MG63 (cell line): ENCODE measurements at places on chromosomes 1 and 21.

GRCh38 chr1:166944186-166944967, 31.0 kb downstream of the ILDR2 start:
- DNase-seq: no peak

DNA sequence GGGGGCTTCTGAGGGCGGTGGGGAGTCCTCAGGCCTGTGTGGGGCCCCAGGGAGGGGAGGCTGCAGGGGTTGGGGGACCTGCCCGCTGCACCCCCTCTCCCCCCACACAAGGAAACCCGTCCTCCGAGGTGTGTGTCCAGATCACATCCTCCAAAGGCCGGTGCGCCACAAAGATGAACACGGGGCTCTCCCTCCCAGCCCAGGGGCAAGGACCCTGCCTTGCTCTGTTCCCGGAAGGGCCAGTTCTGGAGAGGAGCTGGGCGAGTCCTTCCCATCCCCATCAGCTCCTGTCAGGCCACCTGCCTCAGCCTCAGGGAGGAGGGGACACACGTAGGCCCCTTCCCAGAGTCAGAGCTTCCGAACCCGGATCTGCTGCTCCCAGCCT, 2.5 kb upstream of the TTLL10 start:
- DNase-seq: no peak

- DNase-seq: peak; percentile 84
Measured at GRCh38 chr1:226827458-226827857, 43.0 kb upstream of the PSEN2 start.

GRCh38 chr1:93095804-93096585, 16.9 kb downstream of the MTF2 start:
- no peak for DNase-seq

- no peak for DNase-seq
Measured at GRCh38 chr21:44758781-44759627, 42.6 kb downstream of the UBE2G2 start.

GRCh38 chr21:28858424-28858823, 134.3 kb downstream of the LTN1 start:
- no peak for DNase-seq

- no peak for DNase-seq
Measured at GRCh38 chr1:230114237-230114651, 47.2 kb downstream of the GALNT2 start.

GRCh38 chr1:94688646-94689045, 131.5 kb upstream of the SLC44A3 start:
- DNase-seq: no peak

DNA sequence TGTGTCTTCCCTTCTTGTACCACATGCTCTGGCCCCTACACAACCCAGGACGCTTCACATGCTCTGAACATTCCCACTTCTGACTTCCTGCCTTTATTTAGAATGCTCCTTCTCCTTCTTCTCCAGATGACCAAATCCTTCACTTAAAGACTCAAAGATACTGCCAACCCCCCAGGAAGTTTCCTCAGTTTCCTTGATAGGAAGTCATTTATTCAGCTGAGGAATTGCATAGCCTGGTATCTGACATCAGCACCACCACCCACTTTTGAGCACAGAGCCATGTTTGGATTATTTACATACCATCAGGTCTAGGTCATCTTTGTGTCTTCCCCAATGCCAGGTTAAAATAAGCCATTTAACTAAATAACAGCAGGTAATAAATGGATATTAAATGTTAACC, 42.4 kb downstream of the GFI1 start:
- DNase-seq: peak; percentile 15

- peak; percentile 8 for DNase-seq
Measured at GRCh38 chr1:37394574-37395464, 79.6 kb upstream of the ZC3H12A start.

- no peak for DNase-seq
Measured at GRCh38 chr1:168083456-168084325, 53.0 kb downstream of the GPR161 start.

- peak; percentile 43 for DNase-seq
Measured at GRCh38 chr1:158112994-158113758, 67.5 kb upstream of the CD1D start.

GRCh38 chr1:184158896-184159681, 107.6 kb downstream of the TSEN15 start:
- no peak for DNase-seq

GRCh38 chr1:220732137-220732536, 16.0 kb upstream of the MTARC2 start:
- peak; percentile 59 for DNase-seq

DNA sequence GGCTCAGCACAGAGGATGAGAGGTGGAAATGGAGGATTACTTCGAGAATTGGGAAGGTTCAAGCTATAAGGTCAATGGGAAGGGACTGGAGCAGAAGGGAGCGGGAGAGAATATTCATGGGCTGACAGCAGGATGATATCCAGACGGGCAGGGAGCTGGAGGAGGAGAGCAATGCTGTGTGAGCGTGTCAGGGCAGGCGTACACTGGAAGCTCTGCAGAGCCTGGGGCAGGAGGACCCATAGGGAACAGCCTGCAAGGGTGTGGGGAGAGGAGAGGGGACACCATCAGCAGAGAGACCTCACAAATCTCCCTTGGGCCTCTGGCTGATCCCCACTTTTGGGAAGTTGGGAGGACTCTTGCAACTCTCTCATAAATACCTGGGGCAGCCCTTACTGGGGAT, 13.7 kb downstream of the CSF1 start:
- no peak for DNase-seq

DNA sequence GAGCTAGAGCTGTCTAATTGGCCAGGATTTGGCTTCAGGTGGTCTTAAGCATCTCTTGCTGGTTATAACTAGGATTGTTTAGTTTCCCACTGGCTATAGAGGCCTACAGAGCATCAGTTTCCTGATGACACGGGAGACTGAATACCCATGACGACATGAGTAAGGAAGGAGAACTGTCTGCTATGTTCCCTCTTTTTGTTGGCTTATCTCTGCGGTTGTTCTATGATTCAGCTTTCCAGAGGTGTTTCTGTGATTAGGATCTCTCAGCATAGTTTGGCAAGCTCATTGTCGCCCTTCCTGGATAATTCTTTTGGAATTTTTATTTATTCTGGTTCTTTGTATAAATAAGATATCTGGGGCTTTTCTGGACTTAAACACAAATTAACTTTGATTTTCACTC, 163.4 kb downstream of the OLFM3 start:
- DNase-seq: no peak

GRCh38 chr1:183958958-183959357, 78.6 kb downstream of the COLGALT2 start:
- no peak for DNase-seq

DNA sequence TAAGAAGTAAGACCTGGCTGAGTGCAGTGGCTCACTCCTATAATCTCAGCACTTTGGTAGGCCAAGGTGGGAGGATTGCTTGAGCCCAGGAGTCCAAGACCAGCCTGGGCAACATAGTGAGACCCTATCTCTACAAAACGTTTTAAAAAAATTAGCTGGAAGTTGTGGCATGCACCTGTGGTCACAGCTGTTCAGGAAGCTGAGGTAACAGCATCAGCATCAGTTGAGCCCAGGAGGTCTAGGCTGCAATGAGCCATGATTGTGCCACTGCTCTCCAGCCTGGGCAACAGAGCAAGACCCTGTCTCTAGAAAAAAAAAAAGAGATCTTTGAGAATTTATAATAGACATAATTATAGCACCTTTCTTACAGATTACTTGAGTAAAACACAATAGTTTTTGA, 36.0 kb downstream of the AGL start:
- DNase-seq: no peak

DNA sequence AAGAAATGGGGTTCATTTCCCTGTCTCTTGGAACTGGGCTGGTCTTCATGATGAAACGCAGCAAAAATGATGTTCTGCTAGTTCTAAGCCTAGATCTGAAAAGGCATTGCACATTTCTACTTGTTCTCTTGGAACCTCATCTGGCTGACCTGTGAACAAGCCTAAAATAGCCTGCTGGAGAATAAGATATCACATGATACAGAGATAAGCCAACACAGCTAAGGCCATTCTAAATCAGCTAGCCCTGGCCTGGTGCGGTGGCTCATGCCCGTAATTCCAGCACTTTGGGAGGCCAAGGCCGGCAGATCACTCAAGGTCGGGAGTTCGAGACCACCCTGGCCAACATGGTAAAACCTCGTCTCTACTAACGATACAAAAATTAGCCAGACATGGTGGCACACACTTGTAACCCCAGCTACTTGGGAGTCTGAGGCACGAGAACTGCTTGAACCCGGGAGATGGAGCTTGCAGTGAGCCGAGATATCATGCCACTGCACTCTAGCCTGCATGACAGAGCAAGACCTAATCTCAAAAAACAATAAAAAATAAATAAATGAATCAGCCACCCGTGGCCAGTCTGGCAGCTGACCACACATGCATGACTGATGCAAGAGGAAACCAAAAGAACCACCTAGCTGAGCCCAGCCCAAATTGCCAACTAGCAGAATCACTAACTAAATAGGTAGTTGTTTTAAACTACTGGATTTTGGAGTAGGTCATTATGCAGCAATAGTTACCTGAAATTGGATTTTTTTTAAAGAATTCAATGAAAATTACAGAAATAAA, 18.0 kb downstream of the CD244 start:
- DNase-seq: peak; percentile 19

- no peak for DNase-seq
Measured at GRCh38 chr1:84505493-84506001, 639 bp upstream of the SPATA1 start.

GRCh38 chr1:115374598-115374997, 36.5 kb upstream of the NGF start:
- no peak for DNase-seq

DNA sequence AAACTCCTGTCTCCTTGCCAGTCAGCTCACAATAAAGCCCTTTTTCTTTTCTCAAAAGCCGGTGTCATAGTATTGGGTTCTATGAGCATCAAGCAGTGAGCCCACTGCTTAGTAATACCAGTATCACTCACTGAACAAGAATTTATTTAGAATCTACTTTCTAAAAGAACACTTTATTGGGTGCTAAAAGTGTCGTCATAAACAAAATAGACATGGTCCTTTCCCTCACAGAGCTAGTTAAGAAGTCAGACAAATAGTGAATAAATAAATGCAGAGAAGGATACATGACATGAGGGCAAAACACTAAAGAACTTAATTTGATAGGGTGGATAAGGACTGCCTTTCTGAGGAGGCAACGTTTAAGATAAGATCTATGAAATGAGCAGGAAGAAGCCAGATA, 32.2 kb downstream of the EVI5 start:
- DNase-seq: no peak

DNA sequence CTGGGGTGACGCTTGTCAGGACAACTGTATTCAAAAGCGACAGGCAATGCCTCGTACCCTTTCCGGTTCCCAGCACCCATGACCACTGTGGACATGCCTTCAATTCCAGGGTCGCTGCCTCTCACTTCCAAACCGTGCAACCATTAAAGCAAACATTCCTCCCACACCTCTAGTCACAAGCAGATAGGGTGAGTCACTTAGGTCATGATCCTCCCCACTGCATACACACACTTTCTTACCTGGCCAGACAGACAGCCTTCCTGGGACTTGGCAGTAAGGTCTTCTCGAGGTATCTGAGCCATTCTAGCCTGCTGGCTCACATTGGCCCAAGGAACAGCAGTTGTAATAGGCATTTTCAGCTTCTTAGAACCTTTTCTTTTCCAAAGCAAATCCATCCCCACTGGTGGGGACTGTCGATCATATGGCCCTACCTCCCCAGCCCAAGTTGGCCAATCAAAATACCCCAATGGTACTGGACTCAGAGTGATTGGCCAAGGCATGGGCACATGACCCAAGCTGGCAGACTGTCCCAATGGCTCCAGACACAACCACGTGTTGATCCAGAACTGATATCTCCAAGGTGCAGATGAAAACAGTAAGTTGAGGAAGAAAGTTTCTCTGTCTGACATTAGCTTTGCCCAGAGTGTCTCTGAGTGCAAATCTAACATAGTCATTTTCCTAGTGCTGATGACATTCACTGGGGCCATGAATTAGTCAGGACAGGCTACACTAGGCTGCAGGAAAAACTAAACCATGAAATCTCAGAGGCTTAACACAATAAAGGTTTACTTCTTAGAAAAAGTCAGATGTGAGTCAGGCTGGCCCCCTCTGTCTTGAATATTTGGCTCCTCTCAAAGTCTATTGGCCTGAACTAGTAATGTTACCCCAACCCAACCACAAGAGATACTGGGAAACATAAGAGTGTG, 113.8 kb downstream of the RRAGC start:
- no peak for DNase-seq
